Effector CD4-positive, alpha-beta T cell (primary cell): ENCODE measurements at places on chromosomes 2 and 18.

- DNase-seq: no peak
These were observed 76.3 kb upstream of the GALNT5 start for GRCh38 chr2:157181234-157181633.

GRCh38 chr2:60500861-60501260 is 52.6 kb downstream of the BCL11A start:
- no peak for DNase-seq

DNA sequence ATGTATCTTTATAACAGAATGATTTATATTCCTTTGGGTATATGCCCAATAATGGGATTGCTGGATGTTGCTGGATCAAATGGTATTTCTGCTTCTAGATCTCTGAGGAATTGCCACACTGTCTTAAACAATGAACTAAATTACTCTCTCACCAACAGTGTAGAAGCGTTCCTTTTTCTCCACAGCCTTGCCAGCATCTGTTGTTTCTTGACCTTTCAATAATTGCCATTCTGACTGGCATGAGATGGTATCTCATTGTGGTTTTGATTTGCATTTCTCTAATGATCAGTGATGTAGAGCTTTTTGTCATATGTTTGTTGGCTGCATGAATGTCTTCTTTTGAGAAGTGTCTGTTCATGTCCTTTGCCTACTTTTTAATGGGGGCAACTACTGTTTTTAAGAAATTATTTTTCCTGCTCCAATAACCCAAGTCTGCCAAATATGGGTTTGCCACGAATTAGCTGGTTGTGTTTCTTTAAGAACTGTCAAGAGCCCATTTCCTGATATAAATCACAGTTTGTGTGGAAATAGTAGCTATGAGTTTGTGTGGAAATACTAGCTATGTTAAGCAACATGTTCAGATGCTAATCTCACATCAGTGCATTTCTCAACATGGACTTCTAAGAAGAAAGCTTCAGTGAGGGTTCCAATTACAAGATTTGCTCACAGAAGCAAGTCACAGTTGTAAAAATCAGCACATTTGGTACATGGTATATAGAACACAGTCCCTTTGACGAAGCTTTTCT is 259.4 kb downstream of the ANAPC1 start:
- DNase-seq: no peak

DNA sequence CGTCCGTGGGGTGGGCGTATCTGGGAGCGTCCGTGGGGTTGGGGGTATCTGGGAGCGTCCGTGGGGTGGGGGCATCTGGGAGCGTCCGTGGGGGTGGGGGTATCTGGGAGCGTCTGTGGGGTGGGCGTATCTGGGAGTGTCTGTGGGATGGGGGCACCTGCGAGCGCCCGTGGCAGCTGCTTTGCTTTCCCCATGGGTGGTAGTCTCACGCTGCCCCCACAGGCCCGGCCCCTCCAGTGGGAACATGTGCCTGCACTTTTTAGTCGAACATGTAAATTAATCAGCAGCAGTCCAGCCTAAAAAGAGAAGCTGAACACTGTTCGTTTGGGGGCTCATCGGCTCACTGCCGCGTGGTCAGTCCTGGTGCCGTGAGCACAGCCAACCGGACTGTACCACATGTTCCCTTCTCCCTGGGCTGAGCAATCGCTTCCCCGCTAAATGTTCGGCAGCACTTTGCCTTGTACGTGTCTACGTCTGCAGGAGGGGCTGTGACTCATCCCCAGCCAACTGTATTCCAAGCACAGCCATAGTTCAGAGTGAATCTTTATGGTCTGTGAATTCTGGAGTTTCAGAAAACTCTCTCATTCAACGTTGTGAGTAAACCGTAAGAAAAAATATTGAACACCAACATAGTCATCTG is 271.5 kb downstream of the AGAP1 start:
- no peak for DNase-seq

- no peak for DNase-seq
These were observed 26.4 kb upstream of the COPS8 start for GRCh38 chr2:237059155-237059875.

DNA sequence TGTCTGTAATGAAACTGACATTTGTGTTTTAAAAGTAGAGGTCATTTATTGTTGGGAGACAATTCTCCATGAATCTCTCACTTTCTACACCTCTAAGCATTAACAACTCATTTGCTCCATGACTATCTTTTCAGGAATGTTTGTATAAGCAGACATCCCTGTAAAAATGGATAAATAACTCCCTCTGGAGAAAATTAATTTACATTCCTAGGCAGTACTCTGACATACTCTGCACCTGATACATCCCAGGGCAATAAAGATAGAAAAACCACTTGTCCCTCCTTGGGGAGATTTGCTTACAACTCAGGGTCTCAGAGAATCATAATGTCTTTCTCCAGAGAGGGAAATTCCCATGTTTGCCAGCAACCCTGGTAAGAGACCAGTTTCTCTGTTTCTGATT is 1037.7 kb upstream of the SLC39A10 start:
- no peak for DNase-seq

DNA sequence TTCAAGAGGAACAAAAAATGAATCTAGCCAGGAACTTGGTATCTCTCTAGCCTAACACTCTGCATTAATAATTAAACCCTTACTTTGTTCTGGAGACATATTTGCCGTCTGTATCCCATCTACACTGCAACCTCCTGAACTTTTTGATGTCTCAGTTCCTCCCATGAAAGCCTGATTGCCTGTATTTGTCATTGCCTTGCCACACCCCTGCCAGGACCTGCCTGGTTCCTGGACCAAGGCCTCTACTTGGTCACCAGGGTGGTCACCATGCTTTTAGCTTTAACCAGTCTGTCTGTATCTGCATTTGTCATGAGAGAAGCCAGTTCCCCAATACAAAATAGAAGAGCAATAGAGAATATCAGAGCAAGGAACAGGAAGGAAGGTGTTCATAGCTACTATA is 58.8 kb upstream of the NOL4 start:
- DNase-seq: no peak

DNA sequence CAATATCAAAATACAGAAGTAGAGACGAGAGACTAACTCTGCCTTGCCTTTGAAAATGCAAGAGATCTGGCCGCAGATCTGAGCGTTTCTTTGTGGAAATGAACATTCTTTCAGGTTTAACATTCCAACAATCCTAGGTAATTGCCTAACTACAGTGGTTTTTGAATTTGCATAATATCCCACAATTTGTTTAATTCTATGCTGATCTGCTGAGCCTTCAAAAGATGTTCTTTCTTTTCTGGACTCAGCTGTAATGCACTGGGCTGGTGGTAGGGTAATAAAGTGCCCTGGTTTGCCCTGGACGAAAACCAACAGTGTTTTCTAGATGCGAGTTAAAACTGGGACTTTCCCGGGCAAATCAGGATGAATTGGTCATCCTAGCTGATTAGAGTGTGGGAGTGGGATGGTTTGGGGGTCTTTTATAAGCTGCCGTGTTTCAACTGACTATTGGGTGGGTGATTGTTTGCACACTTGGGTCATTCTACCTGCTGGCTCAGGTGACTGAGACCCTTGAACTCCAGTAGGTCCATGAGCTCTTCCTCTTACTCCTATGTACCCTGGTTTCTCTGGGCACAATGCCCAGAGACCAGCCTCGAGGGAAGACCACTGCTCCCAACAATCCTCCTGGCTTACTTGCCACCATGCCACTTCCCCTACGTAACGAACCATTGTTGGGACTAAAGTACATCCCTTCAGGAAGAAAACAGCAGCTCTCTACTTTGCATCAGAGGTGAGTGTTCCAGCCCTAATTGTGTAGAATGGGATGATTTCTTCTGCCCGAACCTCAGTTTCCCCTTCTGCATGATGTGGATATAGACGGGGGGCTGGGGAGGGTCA is 3.4 kb upstream of the PAX8 start:
- DNase-seq: no peak

- DNase-seq: no peak
These were observed 111.8 kb upstream of the PPP1CB start for GRCh38 chr2:28639836-28640235.

GRCh38 chr2:2033691-2034090 is 289.4 kb upstream of the PXDN start:
- DNase-seq: no peak

DNA sequence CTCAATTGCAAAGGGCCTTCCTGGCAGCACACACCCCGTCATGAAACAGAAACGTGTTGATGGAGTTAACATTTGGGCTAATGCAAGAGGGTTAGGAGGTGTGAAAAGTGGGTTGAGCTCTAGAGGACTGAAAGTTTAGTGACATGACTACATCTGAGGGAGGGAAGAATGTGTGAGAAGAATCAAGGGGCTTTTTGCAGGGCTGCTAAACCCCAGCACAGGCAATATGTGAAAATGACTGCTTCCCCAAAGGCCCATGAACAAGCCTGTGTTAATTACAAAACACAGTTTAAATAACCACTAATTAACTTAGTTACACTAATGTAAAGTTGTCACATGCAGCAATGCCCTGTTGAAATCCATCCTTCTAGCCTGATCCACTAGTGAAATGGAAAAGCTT is 63.4 kb upstream of the PEX13 start:
- no peak for DNase-seq

DNA sequence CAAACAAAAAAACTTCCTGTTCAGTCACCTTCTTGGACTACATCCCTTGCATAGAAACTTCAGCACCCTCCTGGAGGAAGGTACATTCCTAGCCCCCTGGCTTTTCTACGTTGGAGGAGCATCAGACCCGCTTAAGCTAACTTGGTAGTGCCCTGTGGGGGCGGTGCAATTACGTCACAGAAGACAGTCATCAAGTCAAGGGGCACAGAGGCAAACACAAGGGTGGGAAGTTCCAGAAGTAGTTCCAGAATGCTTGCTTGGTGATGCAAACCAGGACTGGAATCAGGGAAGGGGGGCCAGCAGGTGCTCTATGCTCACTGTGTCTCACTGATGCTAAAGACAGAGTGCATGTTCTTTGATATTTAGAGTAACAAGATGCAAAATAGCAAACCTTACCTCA is 15.2 kb upstream of the AGFG1 start:
- no peak for DNase-seq

DNA sequence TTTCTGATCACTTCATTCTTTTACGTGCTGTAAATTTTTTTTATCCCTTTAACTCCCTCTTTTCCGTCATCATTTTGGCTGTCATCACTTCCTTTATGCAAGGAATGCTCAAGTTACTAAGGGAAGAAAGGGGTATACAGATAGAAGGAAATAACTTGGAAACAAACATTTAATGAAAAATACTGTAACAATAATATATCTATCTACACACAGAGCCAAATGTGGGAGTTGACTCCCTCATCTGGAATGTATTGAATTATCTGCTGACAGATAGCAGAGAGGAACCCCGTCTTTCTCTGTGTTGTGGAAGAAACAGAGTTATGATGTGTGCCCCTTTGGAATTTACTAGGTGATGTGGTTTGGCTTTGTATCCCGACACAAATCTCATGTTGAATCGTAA is 182.5 kb upstream of the NXPH2 start:
- DNase-seq: no peak

- DNase-seq: no peak
These were observed 13.0 kb downstream of the EIF5B start for GRCh38 chr2:99350194-99350593.

- no peak for DNase-seq
These were observed 264.7 kb downstream of the CCDC85A start for GRCh38 chr2:56448403-56449001.
